Activated CD4-positive, alpha-beta T cell treated with anti-CD3 and anti-CD28 coated beads, Interleukin-2, amount 10 ng/mL, durations not matched to agents 24 days and 14 days (primary cell): ENCODE measurements at places on chromosomes 13 and 19. TPM values are rescaled to one million over a fixed set of nuclear protein-coding genes. Genes with fewer than 3 reads are reported as not detected.

ZNF528 gene
- total RNA-seq = 5.7 and 7.9 TPM in 2 replicates

RDH8 gene
- total RNA-seq = not detected in 2 replicates

GRCh38 chr13:44437356-44438233, 64.0 kb downstream of the SERP2 start:
- no peak for DNase-seq

DNA sequence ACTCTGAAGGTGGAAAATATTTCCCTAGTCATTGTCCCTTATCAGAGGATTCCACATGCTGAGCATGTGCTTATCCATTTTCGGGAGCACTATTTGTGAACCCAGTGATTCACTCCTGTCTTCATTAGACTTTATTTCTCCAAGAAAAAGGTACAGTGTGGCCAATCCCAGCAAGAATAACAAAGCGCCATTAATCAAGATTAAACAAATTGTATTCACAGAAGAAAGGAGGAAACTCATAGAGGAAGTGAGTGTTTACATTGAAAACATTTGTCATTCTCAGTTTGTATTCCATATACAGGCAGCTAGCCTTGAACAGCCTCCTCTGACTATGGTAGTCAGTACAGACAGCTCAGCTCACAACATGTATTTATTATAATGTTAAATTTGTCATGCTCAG, 1669.9 kb upstream of the SPRY2 start:
- DNase-seq = no peak

- DNase-seq = no peak
Measured at GRCh38 chr19:39759457-39760184, 19.0 kb upstream of the LEUTX start.

DNA sequence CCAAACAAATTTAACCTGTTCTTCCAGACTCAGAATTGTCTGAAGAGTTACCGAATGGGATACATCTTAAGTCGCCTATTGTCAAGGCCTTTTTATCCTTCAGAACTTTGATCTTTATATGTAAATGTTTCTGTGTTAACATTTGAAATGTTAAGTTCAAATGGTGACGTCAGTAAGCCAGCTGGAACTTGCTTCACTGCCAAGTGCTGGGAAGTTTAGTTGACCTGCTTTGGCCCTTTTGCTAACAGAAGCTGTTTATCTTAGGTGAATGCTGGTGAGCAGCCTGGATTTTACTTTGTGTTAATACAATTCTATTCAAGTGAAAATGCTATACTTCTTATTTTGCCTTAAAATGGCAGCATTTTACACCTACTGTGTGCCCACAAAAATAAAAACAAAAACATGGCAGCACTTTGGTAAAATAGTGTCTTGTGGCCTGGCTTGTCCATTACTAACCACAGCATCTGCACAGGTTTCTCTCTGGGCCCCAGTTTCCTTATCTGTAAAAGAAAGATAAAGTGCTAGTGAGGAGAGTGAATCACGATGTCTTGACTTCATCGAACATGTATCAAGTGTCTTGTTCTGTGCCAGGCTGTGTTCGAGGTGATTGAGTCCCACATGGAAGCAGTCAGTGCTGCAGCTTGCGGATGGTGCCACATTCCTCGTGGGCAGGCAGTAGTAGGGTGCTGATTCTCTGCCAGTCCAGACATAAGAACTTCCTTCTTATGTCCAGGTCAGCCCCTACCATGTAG, 2.2 kb downstream of the NAXD start:
- DNase-seq = no peak

DNA sequence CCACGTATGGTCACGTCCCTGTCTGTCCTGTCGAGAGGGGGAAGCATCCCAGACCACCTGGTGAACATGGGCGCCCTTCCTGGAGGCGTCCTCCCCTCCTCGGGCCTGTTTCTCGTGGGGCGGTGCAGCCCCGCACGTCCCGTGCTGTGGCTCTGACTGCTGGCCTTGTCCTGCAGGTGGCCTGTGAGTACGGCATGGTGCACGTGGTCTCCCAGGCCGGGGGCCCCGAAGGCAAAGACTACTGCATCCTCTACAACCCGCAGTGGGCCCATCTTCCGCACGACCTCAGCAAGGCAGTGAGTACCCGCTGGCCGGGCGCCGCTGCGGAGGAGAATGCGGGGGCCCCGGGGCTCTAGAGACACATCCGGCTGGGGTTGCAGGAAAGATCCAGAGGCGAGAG, 5.9 kb downstream of the SPPL2B start:
- no peak for DNase-seq

DNA sequence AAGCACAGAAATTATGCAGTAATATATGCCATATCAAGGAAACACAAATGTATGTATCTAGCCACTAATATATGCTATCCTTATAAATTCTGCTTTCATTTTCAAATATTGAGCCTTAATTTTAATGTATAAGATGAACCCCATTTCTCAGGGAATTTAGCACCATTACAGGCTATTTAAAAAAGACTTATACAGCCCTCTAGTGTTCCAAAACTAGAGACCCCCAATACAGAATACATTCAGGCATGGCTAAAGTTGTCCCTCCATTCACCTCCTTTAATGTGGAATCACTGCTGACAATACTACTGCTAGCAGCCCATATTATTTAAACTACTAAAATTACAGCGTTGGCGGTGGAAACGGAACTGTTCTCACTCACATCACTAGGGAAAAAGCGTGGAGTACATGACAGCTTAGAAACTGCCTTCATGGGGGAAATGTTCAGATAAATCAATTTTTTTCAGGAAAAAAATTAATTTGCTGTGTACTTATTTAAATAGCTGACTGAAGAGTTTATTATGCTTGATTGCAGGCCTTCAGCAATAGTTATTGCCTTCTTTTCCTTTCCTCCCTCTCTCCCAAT, 541.0 kb downstream of the PCDH9 start:
- DNase-seq = no peak
